ENCODE measurements at places on chromosomes 5 and 9.

- DNase-seq, result no peak
Observed at GRCh38 chr5:44389823-44390143, 563 bp upstream of the FGF10 start.

GRCh38 chr5:173011566-173011965, 28.0 kb downstream of the ATP6V0E1 start:
- no peak for DNase-seq

- no peak for DNase-seq
Observed at GRCh38 chr9:107914151-107914550, 424.6 kb upstream of the KLF4 start.

GRCh38 chr5:127840198-127840524, 137.0 kb downstream of the CCDC192 start:
- DNase-seq, result no peak

- no peak for DNase-seq
Observed at GRCh38 chr9:101486693-101487442, 46.8 kb upstream of the RNF20 start.

- DNase-seq, result no peak
Observed at GRCh38 chr9:126218359-126219125, 108.1 kb upstream of the MVB12B start.

DNA sequence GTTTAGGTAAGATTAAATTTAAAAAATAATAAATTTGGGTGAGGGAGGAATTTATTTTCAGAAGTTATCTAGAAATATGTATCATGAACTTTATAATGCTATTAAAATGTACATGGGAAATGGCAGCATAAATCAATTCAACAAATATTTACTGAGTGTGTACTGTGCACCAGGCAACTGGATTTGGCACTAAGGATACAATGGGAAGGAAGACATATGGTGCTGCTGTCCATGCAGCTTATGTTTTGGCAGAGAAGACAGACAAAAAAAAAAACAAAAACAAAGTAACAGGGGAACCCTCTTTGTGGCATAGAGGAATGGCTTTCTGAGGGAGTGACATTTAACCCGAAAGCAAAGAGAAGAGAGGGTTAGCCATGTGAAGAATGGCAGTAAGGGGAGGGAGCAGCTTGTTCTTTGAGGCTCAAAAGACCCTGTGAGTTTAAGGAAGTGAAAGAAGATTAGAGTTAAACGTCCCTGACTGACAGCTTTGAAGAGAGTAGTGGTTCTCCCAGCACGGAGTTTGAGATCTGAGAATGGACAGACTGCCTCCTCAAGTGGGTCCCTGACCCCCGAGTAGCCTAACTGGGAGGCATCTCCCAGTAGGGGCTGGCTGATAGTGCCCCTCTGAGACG, 23.9 kb downstream of the CNTRL start:
- no peak for DNase-seq

DNA sequence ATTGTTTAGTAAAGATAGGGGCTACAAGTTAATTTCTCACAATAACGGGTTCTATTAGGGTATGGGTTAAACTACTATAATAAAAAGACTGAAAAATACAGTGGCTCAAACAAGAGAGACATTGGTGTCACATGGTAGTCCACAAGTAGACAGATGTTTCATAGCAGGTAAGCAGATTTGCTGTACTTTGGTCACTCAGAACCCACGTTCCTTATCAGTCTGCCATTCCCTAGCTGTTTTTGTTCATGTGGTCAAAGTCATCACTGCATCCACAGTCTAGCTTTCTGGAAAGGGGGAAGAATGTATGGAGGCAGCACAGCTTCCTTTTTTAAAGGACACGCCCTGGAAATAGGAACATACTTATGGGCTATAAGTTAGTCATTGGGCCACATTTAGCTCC, 73.0 kb downstream of the SLC12A2 start:
- no peak for DNase-seq

DNA sequence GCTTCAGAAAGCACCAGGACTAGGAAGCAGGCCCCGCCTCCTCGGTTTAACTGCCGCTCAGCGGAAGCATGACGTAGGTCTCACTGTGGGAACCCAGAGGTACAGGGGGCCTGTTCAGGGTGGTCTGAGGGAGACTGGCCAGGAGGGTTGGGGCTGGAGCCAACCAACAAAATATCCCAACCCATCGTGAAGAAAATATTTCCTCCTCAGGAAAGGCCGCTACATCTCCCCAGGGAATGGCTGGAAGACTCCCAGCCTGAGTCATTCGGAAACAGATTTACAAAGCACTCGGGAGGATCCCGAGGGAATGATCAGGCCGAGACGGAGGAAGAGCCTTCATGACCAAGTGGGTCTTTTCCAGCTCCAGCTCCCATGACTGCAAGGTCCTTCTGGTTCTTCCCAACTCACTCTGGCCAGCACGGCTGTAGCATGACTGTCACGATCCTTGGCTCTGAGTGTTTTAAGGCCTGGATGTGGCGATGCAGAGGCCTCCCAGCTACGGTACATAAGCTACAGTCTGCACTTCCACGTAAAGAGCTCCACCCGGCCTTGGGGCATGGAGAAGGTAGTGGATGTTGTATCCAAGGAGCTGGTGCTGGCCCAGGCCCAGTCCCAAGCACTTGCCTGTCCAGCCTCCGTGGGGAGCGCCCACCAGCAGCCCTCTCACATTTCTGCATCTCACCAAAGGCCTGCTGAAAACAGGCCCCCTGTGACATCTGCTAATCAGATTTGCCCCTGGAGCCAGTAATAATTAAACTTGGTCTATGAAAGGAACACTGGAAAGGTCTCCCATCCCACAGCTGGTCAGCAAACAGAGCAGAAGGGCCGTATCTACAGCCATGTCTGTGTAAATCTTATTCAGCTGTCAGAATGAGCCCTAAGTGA, 100.6 kb downstream of the LHFPL2 start:
- DNase-seq, result no peak

DNA sequence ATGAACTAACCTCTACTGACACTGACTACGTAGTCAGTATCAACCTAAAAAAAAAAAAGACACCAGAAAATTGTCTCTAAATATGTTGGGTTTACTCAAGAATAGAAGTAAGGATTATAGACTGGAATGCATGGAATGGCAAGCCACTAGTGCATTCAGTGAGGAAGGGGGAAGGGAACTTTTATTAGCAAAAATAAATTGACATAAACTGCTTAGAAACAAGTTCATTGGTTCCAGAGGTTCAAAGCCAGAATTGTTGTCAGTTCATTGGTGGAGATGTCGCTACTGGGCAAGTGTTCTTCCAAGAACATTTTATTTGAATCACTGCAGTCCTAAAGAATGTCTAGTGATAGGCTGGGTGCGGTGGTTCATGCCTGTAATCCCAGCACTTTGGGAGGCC, 26.1 kb upstream of the AOPEP start:
- no peak for DNase-seq

DNA sequence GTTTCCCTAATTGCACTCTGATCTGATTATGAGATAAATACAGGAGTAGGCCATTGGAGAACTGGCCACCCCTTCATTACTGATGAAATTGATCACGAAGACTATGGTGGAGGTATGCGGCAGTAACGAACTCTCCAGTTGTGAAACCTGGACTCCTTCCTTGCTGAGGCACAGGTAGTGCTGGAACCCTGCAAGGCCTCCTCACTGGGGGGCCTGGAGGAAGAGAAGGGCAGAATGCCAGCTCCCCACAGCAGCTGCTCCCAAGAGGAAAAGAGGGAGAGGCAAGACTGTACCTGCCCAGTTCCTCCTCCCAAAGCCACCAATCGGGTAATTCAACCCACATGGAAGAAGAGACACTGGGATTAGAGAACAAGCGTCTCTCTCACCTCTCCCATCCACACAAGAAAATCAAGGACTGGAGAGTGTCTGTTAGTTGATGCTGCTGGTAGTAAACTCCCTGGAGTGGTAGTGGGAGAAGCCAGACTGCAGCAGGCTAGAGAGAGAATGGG, 19.1 kb upstream of the TRIO start:
- no peak for DNase-seq

DNA sequence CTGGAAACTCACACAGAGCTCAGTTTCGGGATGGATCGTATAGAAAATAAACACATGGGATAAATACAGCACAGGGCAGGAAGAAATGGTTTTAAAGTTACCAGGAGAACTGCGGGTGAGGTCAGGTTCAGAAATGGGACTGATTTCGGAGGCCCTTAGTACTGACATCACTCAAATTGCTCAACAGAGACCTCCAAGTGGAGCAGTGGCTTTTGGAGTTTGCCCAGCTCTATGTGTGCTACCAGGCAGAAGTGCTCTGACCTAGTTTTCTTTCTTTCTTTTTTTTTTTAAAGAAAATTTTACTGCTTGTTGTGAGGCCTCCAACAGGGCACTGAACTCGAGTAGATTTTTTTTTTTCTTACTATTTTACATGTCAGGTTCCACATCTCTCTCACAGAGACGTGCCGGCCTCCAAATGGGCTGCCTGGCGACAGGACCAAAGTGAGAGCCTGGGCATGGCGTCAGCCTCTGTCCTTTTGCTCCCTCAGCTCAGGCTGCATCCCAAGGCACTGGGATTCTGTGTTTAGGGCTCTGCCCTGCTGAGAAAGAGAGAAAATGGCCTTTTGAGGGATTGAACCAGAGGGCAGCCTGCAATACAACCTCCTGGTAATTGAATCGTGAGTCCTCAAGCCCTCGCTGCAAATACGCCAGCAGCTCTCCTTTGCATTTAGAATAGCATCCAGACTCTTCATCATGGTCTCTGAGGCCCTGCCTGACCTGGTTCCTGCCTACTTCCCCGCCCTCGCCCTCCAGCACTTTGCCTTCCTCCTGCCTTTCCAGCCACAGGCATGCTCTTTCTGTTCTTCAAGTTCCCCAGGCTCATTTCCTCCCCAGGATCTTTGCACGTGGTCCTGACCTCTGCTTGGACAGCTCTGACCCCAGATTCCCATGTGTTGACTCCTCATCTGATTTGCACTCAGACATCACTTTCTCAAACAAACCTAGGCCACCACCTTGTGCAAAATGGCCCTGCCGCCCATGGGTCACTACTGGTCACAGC, 173.5 kb downstream of the FGF1 start:
- no peak for DNase-seq

DNA sequence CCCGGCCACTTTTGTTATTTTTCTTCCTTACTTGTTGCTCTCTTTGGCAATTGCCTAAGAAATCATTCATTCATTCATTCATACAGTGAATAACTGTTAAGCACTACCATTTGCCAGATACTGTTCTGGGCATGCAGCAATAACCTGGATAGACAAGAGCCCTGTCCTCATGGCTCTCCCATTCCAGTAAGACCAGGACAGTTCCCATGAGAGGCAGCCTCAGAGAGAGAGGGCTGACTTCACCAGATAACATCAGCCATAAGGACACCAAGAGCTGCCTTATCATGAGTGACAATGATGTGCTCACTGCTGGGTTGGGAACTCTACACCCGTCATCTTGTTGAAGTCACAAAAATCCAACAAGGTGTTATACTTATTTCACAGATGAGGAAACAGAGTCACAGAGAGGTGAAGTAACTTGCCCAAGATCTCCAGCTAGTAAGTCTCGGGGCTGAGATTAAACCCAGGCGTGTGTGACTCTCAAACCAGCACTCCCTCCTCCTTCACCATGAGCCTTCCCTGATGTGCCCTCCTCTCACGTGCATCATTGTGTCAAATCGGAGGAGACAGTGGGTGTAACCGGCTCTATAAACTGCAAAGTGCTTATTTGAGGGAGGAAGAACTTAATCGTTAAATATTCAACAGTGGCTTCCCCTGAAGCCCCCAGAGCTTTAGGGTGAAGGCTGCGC, 61.1 kb upstream of the TBC1D2 start:
- DNase-seq, result no peak

- no peak for DNase-seq
Observed at GRCh38 chr5:28473531-28474107, 1435.2 kb upstream of the CDH9 start.

GRCh38 chr5:93017849-93018248, 563.2 kb downstream of the NR2F1-AS1 start:
- no peak for DNase-seq

Measured in activated T-helper 1 cell treated with anti-CD3 and anti-CD28 coated beads, Interleukin-2, amount 50 U/mL, for 16 hours (primary cell).